Activated CD4-positive, alpha-beta T cell treated with anti-CD3 and anti-CD28 coated beads, Interleukin-2, Interleukin-6, amounts not matched to agents 100 ng/mL and 50 ng/mL, durations not matched to agents 16 hours and 8 hours (primary cell): ENCODE measurements at places on chromosomes 13 and 19.

GRCh38 chr13:79226938-79227337, 179.1 kb downstream of the RBM26 start:
- no peak for DNase-seq

DNA sequence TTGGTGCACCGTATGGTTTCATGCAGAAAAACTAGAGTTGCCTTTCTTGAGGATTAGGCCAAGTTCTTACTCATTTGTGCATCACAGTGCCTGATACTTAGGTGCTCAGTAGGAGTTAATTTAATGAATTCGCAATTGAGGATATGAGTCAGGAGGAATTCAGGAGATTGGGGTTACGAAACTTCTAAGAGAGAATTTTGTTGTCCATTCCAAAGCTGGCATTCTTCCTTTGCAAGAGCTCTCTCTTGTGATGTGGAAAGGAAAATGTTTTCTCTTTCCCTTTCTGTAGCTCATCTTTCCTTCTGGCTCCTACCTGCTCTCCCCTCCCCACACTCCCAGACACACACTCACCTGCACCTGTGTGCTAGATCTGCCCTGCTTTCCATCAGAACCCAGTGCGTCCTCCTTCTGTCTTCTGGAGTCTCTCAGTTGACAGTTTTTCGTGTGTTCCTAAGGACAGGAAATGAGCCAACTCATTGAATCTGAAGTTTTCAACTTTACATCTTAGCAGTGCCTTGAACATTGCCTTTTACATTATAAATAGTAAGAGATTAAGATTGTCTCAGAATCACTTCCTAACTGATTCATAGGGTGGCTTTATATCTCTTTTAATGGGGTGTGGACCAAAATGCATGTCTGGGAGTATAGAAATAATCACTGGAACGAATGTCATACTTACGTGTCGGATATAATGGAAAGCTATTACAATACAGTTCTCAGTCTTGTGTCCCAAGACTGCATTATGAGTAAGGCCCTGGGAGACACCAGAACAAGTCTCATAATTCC, 19.7 kb upstream of the ERCC5 start:
- no peak for DNase-seq

DNA sequence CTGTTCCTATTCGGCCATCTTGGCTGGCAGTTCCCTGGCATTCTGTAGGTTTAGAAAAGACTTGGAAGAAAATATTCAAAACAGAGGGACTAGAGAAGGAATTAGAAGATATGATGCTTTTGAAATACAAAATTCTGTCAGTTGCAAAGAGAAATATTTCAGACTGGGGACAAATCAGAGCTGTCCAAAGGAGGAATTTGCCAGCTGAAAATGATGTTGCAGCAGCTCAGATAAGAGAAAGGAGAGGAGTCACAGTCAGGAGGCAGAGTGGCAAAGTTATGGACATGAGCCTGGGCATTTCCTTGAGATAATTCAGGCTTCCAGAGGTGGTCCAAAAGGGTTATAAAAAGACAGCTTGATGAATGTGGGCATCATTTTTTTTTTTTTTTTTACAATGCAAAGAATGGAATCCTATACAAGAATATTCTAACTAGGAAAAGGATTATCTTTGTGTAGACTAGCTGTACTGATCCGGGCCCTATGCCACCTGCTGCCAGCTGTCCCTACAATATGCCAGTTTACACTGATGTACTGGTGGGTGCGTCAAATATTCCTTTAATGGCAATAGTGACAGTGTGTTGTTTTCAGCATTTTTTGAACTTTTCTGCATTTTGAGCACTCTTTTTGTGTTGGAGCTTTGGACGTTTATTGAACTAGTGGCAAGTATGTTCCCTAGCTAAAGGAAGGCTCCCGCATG, 31.8 kb upstream of the CBY2 start:
- DNase-seq = no peak

DNA sequence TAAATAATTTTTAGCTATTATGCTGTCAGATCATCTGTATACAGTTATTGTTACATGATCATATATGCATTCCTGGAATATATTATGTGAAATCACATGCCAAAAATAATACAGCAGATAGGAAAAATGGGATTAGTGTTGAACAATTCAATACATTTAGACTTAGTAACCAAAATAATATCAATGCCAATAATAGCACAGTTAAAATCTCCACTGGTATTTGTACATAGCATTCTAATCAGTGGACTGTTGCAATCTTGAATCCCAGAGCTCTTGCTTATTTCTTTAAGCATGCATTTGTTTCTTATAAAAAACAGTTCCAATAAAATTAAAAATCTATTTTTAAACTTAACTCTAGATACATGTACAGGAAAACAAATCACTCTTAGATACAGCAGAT, 2772.2 kb downstream of the PCDH9 start:
- DNase-seq = no peak

GRCh38 chr13:31129419-31129818, 32.3 kb downstream of the HSPH1 start:
- DNase-seq = no peak

DNA sequence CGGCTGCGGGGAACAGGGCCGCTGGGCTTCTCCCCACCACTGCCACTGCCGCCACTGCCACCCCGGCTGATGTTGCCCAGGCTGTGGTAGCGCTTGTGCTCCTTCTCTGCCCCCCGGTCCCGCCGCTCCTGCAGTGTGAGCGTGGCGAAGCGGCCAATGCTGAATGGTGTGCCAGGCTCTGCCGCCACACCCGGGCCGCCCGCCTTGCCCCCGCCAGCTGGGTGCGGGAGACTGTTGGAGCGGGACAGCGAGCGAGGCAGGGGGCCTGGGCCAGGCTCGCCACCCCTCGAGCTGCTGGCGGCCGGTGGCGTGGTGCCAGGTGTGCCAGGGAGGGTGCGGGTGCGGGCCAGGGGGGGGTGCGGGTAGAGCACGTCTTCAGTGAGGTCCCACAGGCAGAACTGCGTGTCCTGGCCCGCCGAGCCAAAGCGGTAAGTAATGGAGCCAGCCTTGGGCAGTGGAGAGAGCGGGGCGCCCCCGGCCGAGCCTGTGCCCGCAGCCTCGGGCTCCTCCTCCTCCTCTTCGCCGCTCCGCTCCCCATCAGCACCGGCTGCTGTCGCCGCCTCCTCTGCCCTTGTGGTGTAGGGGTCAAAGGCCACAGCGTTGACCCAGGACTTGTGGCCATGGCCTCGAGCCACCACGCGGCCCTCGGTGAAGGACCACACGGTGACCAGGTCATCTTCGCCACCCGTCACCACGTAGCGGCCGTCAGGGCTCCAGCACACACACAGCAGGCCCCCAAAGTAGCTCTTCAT, 3.7 kb upstream of the DMPK start:
- DNase-seq = no peak

GRCh38 chr19:1652471-1653299, at the start of gene TCF3:
Gene TCF3 (minus strand): TSS chr19:1652615. CDS start chr19:1650248, 2,367 bp downstream.
- DNase-seq = peak; percentile 99

DNA sequence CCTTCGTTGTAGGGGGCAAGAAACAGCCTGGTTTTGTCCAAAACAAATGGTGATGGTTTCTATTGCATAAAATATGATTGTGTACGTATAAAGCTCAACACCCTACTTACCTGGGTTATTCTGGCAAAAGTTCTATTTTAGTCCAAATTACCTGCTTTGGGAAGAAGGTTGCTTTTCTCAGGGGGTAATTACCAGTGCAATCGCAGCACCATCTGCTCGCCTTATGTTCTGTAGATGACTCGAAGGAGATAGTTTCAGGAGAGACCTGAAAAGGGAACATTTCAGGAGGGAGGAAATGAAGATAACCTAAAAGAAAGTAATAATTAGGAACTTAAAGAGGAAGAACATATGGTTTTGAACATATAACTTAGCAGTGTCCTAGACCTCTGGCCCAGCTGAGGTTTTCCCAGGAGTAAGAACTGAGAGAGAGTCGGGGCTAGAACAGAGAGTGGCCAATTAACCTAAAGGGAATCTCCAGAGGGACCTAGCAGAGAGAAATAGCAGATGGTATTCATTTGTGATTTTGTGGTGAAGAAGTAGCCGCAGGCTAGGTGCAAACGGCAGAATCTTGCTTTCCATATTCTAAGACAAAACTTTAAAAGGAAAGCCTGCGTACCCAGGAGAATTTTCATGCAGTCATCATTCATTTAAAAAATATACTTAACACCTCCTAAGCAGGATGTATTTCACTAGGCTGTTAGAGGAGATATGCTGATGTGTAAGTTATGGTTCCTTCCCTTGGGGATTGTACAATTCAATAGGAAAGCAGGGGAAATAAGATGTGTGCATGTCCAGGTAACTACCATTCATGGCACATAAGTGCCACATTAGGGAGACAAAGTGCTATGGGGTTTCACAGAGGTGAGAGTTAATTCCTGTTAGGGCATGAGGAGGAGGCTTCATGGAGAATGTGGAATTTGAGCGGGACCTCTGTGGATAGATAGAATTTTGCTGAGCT, 113.0 kb upstream of the SLC10A2 start:
- no peak for DNase-seq

- no peak for DNase-seq
These were observed 28.3 kb downstream of the NUP58 start for GRCh38 chr13:25329706-25330105.

- no peak for DNase-seq
These were observed 15.5 kb upstream of the AKT2 start for GRCh38 chr19:40300668-40301067.

GRCh38 chr13:99666146-99666805, 165.0 kb downstream of the TM9SF2 start:
- DNase-seq = no peak

DNA sequence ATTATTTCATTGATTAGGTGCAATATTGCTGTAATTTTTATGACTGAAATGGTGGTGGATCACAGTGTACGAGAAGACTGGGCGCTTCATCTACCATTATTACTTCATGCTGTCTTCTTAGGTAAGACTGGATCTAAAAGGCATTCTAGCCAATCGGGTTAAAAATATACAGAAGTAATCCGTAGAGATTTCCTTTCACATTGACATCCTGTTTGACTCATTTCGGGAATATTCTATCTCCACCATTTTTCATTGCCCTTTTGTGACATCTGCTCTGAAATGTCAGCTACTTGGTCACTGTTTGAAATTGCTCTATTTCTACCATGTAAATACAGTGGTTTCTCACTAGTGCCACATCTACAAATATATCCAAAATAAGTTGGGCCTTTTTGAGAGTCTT, 90.2 kb downstream of the ZAR1L start:
- DNase-seq = no peak

DNA sequence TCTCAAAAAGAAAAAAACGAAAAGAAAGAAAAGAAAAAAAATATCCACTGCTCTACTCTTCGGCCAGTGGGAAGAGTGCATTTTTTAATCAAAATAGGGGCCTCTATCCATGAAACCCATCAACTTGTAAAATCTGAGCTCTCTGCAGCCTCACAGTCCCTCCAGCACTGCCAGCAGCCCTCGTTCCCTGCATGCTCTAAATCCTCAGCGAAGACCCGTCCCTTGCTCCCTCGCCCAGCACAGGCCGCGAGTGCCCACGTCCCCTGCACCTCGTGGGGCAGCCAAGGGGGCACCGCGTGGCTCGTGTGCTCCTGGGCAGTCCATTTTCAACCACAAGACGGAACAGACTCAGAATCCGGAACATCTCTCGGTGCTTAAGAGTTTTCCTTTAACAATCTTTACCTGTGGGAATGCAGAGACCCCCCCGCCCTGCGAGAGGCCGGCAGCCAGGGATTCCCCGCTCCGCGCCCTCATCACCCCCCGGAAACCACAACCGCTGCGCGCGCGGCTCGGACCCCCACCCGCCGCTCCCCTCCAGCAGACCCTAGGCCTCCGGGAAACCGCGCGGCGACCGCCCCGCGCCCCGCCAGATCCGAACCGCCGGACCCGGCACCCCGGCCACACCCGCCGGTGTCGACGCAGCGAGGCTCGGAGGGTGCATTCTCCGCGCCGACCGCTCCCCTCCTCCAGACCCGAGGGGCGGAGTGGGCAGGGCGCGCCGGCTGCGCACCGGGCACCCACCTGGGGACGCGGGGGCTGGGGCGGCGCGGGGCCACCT, 638 bp downstream of the ANKRD27 start:
- DNase-seq = no peak

GRCh38 chr19:36972571-36972970, 56.4 kb downstream of the ZNF568 start:
- no peak for DNase-seq

GRCh38 chr13:103903790-103904189, 837.6 kb upstream of the SLC10A2 start:
- DNase-seq = no peak

GRCh38 chr13:50119591-50119990, 104.3 kb downstream of the KCNRG start:
- no peak for DNase-seq
